Stimulated activated naive CD4-positive, alpha-beta T cell treated with Interleukin-2 at 50 U/mL for 16 hours (primary cell): ENCODE measurements at places on chromosomes 12 and 14.

GRCh38 chr12:58458102-58458501 is 462.2 kb downstream of the LRIG3 start:
- DNase-seq = no peak

DNA sequence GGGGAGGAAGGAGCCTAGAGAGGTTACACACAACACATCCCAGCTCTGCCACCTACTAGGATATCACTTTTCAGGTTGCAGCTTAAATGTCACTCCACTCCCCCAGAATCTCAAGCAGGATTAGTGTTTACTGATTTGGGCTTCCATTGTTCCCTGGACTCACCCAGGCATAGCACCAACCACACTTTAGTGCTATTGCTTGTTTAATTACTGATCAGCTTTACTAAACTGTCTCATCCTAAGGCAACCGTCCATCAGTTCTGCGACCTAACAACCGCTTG is 6.1 kb upstream of the KRT18 start:
- DNase-seq = no peak

- DNase-seq = no peak
Observed at GRCh38 chr12:123787466-123787865, 25.4 kb downstream of the DNAH10 start.

GRCh38 chr12:67757651-67758050 is 109.1 kb downstream of the DYRK2 start:
- no peak for DNase-seq

DNA sequence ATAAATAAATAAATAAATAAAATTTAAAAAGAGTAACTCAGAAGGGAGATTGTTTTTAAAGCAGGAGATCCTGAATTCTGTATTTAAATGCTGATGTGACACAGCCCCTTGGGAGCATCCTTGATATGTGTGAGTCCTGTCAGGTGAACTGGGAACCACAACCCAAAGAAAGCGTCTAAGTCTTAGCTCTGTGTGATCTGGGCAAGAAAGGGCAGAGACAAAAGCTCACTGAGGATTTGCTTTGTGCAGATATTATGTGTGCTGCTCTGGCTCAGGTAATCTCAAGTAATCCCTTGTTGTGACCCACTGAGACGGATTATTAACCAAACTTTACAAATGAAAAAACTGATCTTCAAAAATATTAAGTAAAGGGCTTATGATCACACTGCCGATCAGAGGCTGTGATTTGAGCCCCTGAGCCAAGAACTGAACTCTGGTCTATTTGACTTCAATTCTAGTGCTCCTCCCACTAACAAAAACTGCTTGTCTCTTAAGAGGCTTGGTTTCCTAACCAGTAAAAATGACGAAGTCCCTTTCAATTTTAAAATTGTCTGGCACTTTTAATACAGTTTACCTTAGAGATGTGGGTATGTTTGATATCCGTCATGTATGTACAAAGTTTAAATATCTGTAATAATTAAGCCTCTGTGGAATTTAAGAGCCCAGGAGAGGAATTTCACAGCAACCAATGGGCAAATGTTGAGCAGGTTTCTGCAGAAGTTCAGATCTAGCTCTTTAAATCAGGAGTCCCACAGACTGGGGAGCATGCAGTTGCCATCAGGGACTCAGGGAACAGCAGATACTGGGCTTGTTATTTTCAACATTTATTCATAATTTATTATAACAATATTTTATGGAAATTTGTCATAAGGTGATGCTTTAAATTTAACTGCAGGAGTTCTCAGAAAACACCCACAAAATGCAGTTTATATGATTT is 46.1 kb downstream of the CPM start:
- no peak for DNase-seq

GRCh38 chr14:33359288-33359881 is 420.7 kb downstream of the NPAS3 start:
- DNase-seq = no peak

- DNase-seq = no peak
Observed at GRCh38 chr12:27554421-27555186, 30.6 kb downstream of the PPFIBP1 start.

DNA sequence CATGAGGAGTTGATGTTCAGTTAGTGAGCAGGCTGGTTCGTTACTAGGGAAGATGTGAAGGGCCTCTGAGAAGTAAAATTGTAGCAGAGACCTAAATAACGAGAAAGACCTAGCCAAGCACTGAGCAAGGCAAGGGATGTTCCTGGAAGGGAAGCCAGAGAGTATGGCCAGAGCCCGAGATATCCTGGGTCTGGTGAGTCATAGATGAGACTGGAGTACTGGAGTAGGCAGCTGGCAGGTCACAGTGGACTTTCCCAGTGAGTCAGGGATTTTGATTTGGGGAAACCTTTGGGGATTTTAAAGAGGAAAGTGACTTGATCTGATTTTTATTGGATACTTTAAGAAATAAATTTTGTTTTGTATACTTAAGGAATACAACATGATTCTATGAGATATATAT is 369.0 kb downstream of the DIO2 start:
- DNase-seq = no peak

DNA sequence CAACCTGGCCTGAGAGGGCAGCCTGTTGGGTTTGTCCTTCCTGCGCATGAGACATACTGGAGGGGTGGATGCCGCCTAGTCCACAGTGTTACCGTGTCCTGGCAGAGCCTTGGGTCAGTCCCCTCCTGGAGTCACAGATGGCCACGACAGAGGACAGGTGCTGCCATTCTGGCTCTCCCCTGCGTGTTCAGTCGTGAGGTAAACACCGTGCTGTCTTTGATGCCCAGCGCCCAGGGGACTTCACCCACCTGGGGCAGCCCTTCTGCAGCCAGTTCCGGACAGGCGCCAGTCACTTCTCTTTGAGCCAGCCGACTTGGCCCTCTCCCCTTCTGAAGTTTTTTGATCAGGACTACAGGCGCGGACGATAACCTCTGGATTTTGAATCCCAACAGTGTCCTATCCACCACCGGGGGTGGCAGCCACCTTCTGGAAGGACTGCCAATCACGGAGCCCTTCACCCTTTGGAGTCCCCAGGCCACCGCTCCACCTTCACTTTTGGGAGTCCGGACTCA is 933.0 kb downstream of the DIO2 start:
- no peak for DNase-seq

DNA sequence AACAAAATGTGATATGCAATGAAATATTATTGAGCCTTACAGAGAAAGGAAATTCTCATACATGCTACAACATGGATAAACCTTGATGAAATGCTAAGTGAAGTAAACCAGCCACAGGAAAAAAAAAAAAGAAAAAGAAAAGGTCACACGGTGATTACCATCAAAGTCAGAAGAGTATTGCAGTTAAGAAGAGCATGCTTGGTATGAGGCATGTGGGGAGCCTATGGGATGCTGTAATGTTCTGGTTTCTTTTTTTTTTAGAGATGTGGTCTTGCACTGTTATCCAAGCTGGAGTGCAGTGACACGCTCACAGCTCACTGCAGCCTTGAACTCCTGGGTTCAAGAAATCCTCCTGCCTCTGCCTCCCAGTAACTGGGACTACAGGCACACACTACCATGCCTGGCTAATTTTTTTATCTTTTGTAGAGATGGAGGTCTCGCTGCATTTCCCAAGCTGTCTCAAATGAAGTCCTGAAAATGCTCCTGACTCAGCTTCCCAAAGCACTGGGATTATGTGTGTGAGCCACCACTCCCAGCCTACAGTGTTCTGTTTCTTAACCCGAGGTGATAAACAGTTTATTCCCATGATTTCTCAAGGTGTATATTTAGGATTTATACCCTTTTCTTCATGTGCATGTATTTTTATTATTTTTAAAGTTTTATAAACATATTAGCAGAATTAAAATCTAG is 96.2 kb downstream of the SEC23A start:
- no peak for DNase-seq

GRCh38 chr12:102379346-102380162 is 100.8 kb downstream of the IGF1 start:
- DNase-seq = no peak

DNA sequence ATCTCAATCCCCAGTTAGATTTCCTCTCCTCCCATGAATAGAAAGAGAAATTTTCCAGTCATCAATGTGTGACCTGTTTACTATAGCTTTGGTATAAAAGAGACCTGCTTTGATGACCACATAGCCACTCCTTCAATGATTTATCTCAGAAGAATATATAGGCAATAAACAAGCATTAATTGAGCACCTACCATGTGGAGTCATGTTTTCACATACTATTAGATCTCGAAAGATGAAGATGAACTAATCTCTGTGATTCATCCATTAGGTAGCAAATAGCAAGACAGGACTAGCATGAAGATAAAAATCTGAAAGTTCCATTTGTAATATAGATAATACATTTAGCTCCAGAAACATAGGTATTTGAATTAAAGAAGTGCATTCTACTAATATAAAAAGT is 40.5 kb downstream of the SLCO1A2 start:
- no peak for DNase-seq

DNA sequence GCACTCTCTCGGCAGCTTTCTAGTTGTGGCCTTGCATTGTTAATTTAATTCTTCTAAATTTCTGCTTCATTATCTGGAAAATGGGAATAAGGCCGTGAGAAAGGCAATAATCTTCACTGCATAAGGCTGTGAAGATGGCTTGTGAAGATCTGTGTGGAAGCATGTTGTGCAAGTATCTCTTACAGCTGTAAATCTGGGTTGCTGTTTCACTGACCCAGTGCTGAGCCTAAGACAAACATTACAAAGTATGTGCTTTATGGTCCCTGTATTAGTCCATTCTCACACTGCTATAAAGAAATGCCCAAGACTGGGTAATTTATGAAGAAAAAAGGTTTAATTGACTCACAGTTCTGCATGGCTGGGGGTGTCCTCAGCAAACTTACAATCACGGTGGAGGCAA is 101.0 kb upstream of the PTPRR start:
- DNase-seq = no peak

GRCh38 chr14:52003324-52003723 is 14.0 kb downstream of the RTRAF start:
- no peak for DNase-seq

GRCh38 chr12:44078273-44078672 is 242.4 kb downstream of the TMEM117 start:
- no peak for DNase-seq

DNA sequence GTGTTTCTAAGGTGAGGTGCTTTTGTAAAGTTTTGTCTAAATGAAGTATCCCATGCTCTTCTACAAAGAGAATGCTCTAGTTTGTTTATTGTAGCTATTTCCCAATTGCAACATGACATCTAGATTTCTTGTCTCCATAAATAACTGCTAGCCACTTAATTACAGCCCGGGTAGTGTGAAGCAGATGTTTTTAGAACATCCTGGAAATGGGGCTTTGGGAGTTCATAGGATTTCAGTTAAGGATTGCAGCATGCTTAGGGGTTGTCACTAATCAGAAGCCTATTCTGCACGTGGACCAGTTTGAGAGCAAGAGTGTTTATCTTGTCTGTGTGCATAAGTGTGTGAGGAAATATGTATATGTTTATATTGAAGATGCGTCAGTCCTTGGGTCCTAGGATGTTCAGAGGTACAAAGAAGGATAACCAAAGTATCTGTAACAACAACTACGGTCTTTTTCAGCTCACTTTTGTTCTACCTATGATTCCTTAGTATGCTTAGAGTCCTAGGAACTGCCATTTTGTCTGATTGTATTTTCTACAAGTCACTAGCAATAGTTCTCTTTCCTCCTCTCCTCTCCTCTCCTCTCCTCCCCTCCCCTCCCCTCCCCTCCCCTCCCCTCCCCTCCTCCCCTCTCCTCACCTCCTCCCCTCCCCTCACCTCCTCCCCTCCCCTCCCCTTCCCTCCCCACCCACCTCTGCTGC is 135.3 kb downstream of the ACSS3 start:
- no peak for DNase-seq
